Jurkat, Clone E6-1 (cell line): ENCODE measurements at places on chromosomes 2 and 18.

DNA sequence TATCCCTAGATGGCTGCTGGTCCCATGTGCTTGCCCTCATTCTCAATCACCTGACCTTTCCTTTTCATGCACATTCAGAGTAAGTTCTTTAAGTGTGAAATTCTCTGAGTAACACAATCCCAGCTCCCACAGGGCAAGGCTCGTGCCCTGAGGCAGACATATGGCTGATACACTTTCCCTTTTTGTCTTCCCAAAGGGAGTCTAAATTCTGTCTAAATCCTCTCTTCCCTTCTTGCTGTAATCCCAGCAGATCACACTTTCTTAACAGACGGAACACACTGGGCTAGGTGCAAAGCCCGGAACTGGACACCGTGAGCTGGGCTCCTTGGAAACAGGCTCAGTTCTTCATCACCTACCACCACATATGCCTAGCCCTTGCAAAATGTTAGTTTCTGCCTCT, 147.6 kb downstream of the GALNT14 start:
- DNase-seq: no peak

- DNase-seq: no peak
Measured at GRCh38 chr18:77067291-77068061, 65.1 kb downstream of the MBP start.

- peak; percentile 35 for DNase-seq
Measured at GRCh38 chr2:25673300-25674076, at the start of gene DTNB. Gene DTNB, minus strand, starts transcription at chr2:25673577. Its CDS starts 20,917 bp downstream, at chr2:25652660.

DNA sequence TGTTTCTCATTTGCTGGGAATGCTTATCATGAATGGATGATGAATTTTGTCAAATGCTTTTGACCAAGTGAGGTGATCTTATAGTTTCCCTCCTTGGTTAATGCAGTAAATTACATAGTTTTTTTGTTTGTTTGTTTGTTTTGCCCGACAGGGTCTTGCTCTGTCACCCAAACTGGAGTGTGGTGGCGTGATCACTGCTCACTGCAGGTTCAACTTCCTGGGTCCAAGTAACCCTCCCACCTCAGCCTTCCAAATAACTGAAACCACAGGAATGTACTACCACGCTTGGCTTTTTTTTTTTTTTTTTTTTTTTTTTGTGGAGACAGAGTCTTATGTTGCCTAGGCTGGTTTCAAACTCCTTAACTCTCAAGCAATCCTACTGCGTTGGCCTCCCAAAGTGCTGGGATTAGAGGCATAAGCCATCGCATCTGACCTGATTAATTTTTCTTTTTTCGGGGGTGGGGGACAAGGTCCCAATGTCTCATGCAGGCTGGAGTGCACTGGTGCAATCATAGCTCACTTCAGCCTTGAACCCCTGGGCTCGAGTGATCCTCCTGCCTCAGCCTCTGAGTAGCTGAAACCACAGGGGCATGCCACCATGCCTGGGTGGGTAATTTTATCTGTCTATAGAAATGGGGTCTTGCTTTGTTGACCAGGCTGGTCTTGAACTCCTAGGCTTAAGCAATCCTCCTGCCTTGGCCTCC, 48.6 kb downstream of the SMAD2 start:
- no peak for DNase-seq

- no peak for DNase-seq
Measured at GRCh38 chr2:234770031-234770506, 181.7 kb upstream of the SH3BP4 start.

DNA sequence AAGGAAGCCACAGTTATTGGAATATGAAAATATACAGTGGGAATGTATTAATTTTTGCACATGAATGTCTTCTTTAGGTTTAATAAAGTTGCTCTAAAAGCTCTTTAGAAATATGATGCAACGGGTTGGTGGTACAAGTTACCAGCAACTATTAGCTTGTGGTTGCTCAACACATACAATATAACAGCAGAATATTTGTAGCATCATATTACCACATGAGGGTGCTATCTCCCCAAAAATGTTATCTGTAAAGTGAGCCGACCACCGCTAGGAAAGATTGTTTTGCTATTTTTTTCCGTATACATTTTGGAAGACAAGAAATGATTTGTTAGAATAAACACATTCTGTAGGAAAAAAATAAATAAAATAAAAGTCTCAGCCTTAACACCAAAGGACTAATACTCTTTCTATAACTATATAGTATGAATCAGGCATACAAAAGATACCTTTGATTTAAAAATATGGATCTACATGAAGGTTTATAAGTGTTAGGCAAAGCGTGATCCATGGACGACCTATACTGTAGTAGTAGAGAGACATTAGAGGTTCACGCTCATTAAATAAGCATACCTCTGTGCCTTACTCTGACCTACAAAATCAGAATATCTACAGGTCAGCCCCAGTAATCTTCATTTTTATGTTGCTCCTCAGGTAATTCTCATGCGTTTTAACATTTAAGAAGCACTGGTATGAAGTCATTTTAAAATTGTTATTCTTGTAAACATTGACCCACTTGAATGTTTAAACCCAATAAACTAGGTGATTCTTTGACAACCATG, 1110.6 kb upstream of the ACVR2A start:
- peak; percentile 31 for DNase-seq

DNA sequence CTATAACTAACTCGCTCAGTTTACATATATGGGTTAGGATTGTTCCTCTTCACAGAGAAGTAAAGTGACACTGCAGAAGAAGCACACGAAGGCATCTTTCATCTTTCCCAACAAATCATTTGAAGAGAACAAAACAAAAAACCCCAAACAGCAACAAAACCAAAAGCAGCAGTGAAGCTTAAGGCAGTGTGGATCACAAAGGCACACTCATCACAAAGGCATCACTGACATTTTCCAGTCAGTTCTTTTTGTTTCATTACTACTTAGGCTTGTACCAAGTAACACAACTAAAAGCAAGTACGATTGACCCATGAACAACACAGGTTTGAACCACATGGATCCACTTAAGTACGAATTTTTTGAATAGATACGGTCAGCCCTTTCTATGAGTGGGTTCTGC, 75.7 kb downstream of the RNF152 start:
- no peak for DNase-seq

DNA sequence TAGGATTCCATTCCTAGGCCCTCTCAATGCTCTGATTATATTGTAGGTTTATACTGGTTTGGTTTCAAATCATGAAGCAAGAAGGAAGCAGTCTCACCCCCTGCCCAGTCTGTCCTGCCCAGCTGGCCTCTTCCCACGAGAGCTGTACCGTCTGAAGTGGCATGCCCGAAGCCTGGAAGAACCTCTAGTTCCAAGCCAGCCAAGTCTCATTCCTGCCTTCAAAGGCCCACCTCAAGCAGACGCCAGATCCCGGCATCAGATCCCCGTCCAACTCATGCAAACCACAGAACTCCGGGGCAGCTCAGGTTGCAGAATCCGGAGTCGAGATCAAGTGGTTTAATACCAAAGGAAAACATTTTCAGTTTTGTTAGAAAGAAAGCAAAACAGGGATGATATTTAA, 234.4 kb downstream of the LPIN1 start:
- DNase-seq: no peak

DNA sequence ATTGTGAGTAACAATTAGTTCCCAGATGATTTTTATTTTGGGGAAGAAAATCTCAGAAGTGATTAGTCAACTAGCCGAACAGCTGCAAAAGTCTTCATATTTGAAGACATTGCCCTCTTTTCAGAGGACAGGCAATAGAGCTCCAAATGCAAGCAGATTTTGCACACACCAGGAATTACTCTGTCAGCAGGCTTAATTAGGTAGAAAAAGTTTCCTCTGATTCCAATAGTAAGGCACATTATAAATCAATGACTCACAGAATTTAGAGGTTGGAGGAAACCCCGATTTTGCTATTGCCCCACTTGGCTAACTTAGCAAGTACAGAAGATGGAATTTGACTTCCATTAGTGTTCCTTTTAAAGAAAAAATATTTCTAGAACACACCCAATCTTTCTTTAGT, 30.7 kb upstream of the SCN1A start:
- DNase-seq: no peak
